T-cell (primary cell): ENCODE measurements at places on chromosomes 5 and 9. TPM values are rescaled to one million over a fixed set of nuclear protein-coding genes. Genes with fewer than 3 reads are reported as not detected.

GRCh38 chr5:136133922-136134379, 1.3 kb downstream of the SMAD5 start:
- DNase-seq: no peak
- peak overlapping the region; percentile 90 for H3K4me3 ChIP-seq
- H3K27ac ChIP-seq: no peak overlapping the region
- H3K4me1 ChIP-seq: peaks cover 6% of the 10 kb centered on the region
- H3K27me3 ChIP-seq: peaks cover 21% of the 10 kb centered on the region

- no peak for DNase-seq
- H3K4me1 ChIP-seq: no peaks in the 10 kb centered on the region
- peaks cover 18% of the 10 kb centered on the region for H3K27me3 ChIP-seq
- no peaks in the 10 kb centered on the region for H3K36me3 ChIP-seq
Observed at GRCh38 chr9:38120961-38121360, 51.9 kb upstream of the SHB start.

DNA sequence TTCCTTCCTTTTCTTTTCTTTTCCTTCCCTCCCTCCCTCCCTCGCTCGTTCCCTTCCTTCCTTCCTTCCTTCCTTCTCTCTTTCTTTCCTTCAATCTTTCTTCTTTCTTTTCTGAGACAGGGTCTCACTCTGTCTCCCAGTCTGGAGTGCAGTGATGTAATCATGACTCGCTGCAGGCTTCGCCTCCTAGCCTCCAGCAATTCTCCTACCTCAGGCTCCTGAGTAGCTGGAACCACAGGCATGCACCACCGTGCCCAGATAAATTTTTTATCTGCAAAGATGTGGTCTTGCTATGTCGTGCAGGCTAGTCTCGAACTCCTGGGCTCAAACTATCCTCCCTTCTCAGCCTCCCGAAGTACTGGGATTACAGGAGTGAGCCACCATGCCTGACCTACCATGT, 81.4 kb downstream of the SPATA31C2 start:
- H3K36me3 ChIP-seq: no peaks in the 10 kb centered on the region
- no peaks in the 10 kb centered on the region for H3K4me1 ChIP-seq
- no peaks in the 10 kb centered on the region for H3K27me3 ChIP-seq
- DNase-seq: no peak
- H3K27ac ChIP-seq: no peak overlapping the region
- no peak overlapping the region for H3K4me3 ChIP-seq

Gene CAMK2A
- not detected for total RNA-seq

Gene PDE6A
- total RNA-seq: not detected

Gene RANBP17
- not detected for total RNA-seq
